ENCODE measurements at places on chromosomes 5 and 9.

DNA sequence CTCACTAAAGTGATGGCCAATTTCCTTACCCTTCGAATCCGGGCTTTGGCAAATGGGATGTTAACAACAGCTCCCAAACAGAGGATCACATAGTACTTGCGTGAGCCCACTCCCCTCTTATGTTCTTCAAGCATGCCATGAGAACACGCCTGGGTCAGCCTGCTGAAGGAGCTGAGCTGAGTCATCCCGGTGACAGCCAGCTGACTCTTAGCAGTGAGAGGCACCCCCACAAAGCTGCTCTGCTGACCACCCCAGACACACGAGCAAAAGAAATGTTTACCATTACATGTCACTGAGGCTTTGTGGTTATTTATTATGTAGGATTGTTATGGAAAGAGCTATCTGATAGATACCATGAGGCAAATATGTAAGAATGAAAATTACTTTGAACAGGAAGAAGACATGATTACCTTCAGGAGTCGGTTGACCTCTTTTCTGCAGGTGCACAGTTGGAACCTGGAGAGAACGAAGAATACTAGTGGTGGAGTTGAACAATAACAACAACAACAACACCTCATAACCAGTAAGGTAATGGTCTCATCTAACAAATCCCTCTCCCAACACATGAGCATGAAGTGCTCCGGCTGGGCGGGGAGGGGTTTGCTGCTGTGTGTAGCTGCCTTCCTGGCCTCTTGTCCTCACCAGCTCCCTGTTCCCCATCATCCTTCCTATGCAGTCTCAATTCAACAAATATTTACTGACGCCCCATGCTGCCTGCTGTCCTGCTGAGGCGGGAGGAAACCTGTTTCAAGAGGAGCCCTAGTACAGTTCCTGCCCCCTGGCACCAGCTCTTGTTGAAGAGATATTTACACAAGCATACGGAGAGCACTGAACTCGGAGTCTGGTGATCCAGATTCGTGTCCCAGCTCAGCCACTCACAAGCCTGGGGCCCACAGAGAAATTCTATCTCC is 69.4 kb upstream of the LHFPL2 start:
- no peak for DNase-seq

GRCh38 chr9:105887679-105888078 is 193.3 kb downstream of the TMEM38B start:
- DNase-seq, result no peak

- DNase-seq, result no peak
Observed at GRCh38 chr5:140219068-140219991, 44.3 kb downstream of the CYSTM1 start.

- no peak for DNase-seq
Observed at GRCh38 chr9:93513606-93514005, 60.2 kb upstream of the FAM120AOS start.

GRCh38 chr5:1429066-1429465 is 16.2 kb downstream of the SLC6A3 start:
- no peak for DNase-seq

- DNase-seq, result no peak
Observed at GRCh38 chr5:107469485-107470294, 201.0 kb downstream of the EFNA5 start.

- peak; percentile 39 for DNase-seq
Observed at GRCh38 chr9:136686794-136687711, at the start of gene AGPAT2. TSS of gene AGPAT2 (minus strand) at chr9:136687457. CDS start at chr9:136687357, 100 bp downstream.

DNA sequence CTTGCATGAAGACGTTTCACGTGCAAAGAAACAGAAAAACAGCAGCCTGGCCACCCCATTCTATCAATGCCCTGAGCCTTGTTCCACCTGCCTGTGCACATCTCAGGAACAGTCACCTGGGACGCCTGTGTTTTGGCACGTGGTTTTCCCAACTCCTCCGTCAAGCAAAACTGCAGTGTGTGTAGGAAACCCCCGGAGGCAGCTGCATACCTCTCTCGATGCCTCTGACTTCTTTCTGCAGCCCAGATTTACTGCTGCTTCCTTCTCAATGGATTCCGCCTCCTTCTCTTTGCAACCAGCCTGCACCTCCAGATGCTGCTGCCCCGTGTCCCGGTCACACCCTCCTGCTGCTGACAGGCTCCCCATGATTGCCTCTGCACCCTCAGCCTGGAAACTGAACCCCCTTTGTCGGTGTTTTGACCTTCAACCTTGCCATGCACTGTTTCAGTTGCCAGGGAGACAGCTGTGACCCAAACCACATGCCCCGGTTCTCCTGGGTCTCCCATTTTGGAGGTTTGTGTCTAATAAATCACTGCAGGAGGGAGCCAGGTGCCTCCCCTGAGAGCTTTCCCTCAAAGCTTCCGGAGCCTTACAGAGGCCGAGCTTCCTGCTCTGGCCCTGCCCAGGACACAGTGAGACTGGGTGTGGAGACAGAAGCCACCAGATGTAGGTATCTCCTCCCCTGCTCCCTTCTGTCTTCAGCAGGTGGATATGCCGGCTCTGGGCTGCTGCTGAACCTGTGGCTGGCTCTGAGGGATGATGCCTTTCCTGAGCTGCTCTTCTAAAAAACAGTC is 395.5 kb upstream of the IRX1 start:
- DNase-seq, result no peak

- DNase-seq, result no peak
Observed at GRCh38 chr5:68285851-68286611, 70.5 kb downstream of the PIK3R1 start.

DNA sequence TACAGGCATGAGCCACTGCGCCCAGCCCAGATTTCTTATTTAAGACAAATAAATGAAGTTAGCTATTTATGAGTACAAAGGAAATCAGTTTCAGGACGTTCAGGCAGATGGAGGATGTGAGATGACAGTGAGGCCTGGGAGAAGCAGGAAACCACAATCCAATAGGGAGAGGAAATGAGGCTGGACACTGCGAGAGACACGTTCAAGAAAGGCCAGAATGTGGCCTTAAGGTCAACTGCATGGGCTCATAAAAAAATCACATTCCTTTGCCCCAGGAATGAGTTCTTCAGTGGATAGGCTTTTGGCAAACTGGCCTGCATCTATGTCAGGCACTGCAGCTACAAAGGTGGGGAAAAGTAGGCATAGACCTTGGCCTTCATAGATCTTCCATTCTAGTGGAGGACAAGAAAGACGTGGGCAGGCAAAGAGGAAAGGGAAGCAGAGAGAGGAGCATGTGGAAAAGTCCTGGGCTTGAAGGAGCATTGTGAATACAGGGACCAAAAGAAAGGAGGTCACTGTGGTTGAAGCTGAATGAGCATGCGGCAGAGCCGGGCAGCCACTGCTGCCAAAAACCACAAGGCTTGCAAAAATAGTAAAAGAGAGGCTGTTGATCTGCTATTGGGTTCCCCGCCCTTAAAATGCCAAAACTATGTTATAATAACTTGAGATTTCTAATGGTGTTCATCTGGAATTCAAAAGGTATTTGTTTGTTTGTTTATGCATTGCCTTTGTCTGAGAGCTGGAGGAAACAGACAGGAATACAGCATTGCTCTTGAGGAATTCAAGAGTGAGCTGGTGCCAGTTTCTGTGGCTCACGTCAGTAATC is 133.0 kb downstream of the GNA14 start:
- DNase-seq, result no peak

DNA sequence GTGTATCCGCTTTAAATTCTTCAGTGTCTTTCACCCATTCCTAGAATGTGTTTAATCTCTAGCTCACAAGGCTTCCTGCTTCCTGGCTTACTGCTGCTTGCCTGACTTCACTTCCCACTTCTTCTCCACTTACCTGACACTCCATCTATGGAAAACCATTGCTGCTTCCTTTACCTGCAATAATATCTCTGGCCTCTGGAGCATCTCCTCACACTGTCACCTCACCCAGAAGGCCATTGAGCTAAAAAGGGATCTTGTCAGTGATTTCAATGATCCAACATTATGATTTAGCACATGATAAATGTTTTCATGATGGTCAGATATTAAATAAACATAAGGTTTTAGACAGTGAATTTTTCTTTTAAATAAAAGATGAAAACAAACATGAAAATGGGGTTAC is 281.1 kb downstream of the MRPS30 start:
- DNase-seq, result no peak

GRCh38 chr9:131590449-131590848 is 45.1 kb downstream of the PRRT1B start:
- DNase-seq, result no peak

DNA sequence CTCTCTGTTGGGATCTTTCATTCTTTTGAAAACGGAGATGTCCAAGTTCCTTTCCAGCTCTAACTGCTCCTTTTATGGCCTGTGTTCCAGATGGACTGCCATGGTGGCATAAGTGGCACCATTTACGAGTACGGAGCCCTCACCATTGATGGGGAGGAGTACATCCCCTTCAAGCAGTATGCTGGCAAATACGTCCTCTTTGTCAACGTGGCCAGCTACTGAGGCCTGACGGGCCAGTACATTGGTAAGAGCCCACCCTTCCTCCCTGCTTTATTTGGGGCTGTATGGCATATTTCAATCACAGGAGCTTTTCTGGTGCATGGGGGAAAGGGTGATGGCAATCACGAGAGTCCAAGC is 4.8 kb downstream of the GPX3 start:
- no peak for DNase-seq

DNA sequence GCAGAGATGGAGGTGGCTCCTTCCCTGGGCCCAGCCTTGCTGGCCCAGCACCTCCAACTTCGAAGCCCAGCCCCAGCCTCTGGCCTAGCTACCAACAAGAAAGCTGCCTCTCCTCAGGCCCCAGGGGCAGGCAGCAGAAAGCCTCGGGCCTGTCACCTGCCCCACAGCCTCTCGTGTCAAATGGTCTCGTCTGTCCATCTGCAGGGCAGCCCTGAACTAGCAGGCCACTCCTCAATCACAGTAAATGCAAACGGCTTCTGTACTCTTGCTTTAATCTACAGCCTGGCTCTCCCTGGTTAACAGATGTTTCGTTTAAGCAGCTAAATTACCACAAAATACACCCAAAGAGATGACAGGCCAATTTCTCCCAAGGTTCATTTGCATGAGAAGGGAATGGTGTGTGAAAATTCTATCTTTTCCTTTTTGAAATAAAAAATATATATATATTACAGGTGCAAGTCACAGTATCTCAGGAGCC is 21.5 kb downstream of the VAV2 start:
- DNase-seq, result no peak

DNA sequence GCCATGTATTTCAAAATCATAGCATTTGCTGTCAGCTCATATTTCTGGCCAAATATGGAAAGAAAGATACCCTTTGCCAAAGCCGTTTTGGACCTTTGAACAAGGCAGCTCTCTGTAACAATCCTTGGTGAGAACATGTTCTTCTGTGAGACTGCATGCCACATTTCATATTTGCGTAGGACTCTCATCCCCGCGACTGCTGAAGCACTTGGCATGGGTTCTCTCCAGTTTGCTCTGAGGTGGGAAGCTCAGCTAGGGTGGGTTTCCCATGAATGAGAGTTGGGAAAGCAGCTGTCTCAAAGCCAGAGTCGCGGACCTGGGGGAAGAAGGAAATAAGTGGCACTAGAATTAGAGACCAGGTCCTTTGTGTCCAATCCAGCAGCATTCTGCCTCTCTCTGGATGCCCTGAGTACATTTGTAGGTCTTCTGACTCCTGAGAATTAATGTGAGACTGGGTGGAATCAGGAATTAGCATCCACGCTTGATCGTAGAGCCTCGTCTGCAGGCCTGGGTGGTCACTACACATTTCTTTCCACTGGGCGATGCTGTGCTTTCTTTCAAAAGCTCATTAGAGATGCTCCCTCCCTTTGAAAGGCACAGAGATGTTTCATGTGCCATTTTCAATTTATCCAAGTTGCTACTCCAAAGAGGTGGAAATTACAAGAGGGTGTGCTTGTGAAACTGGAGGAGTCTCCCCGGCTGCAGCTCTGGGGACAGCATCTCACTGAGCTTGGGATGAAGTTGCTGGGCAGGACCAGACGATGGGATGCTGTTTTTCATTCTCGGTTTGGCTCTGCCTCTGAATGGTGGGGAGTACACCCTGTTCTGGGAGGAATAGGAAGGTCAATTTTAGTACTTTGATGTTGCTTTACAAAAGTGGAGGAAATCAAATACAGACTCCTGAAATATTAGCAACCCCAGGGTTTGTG is 197.2 kb downstream of the GADD45G start:
- DNase-seq, result no peak

DNA sequence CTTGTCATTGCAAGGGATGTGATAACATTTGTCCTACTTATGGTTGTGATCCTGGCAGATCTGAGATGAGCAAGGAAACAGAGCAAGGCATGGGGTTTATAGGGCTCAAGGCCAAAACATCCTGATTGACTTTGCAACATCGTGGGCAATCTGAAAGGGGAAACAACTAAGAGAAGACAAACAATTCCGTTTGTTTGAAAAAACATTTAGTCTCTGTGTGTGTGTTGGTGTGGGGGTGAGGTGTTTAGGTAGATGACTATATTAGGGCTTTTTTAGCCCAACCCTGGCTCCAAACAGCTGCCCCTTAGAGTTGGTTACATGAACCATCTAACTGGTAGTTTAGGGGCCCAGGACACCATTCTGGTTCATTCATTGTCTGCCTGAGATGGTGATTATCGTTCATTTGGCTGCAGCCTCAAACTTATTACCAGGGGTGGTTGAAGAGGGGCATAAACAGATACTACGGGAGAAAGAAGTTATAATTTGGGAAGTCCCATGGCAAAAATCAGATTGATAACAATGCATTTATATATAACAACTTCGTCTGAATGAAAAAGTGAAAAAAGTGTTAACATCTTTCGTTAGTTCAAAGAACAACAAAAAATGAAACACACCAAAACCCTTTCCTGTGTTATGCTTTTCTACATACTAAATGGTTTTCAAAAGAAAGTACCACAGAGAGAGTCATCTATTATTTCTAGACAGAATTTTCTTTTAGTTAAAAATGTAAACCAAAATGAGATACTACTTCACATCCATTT is 5.7 kb downstream of the FYB1 start:
- no peak for DNase-seq

DNA sequence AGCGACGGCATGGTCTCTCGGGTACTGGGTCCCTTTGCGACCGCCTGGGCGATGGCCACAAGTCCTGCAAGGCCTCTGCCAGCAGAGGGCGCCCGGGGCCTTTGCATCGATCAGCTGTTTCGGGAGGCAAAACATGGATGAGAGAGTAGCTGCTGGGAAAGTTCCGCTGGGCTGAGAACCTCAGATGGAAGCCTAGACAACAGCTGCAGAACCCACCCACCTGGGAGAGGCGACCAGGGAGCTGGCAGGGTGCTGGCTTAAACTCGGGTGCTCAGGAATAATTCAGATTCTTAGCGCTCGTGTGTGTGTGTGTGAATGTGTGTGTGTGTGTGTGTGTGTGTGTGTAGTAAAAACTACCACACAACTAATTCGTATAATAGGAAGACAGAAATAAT is 50.0 kb downstream of the TRIM32 start:
- DNase-seq, result peak; percentile 10

- DNase-seq, result no peak
Observed at GRCh38 chr5:9502050-9502834, 43.6 kb downstream of the SEMA5A start.

All from activated CD4-positive, CD25-positive, alpha-beta regulatory T cell (primary cell).